ENCODE measurements at places on chromosomes 7 and 10.

DNA sequence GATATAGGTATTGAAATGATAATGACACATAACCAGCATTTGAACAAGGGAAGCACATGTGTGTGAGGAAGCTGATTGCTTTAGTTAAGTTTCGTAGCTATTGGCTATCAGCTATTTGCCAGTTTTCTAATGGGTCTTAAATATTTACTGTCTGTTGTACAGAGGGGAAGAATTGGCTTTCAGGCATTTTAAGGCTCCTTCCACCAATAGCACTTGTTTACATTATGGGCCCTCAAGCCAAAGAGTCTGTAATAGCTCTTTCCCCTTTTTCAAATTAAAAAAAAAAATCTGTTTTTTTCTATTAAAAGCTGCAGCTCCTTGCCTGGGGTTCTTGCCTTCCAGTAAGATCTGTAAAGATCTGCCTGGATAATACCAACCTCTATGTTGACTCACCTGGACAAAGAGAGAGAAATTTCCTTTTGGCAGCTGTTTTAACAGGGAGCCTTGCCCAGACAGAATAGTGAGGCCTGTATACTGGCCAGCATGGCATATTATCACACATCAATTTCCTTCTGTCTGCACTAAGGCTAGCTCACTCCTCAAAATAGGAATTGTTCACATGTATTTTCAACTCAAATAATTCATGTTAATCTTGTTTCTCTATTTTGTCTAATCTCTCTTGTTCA lies 104.7 kb upstream of the LRGUK start:
- no peak for DNase-seq

GRCh38 chr10:70441161-70441894 lies at the start of gene NODAL:
NODAL (minus strand) TSS chr10:70441681; CDS start chr10:70441667, 14 bp downstream.
- DNase-seq, result no peak

- DNase-seq, result no peak
Observed at GRCh38 chr10:20299034-20299736, 483.0 kb downstream of the PLXDC2 start.

DNA sequence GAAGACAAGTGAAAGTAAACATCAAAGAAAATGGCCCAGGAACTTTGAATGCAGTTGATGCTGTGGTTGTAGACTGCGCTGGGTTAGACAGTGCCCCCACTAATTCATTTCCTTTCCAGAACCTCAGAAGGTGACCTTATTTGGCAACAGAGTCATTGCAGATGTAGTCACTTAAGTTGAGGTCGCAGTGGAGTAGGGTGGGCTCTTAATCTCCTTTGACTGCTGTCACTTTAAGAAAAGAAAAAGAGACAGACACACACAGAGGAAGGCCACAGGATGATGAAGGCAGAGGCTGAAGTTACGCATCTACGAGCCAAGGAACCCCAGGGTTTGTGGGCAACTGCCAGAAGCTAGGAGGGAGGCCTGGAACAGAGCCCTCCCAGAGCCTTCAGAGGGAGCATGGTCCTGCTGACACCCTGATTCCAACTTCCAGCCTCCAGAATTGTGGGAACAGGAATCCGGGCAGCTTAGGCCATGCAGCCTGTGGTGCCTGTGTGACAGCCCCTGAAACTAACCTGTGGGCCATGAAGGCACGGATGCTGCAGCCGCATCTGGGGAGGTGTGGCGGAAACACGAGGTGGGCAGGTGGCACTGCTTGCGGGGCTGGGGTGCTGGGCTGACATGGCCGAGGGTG lies 107.6 kb downstream of the PRKAG2 start:
- no peak for DNase-seq

GRCh38 chr7:13108061-13108460 lies 420.6 kb downstream of the ARL4A start:
- no peak for DNase-seq

GRCh38 chr10:29642990-29643389 lies 8.2 kb upstream of the SVIL start:
- DNase-seq, result no peak

- DNase-seq, result no peak
Observed at GRCh38 chr10:70433581-70434280, 7.8 kb downstream of the NODAL start.

DNA sequence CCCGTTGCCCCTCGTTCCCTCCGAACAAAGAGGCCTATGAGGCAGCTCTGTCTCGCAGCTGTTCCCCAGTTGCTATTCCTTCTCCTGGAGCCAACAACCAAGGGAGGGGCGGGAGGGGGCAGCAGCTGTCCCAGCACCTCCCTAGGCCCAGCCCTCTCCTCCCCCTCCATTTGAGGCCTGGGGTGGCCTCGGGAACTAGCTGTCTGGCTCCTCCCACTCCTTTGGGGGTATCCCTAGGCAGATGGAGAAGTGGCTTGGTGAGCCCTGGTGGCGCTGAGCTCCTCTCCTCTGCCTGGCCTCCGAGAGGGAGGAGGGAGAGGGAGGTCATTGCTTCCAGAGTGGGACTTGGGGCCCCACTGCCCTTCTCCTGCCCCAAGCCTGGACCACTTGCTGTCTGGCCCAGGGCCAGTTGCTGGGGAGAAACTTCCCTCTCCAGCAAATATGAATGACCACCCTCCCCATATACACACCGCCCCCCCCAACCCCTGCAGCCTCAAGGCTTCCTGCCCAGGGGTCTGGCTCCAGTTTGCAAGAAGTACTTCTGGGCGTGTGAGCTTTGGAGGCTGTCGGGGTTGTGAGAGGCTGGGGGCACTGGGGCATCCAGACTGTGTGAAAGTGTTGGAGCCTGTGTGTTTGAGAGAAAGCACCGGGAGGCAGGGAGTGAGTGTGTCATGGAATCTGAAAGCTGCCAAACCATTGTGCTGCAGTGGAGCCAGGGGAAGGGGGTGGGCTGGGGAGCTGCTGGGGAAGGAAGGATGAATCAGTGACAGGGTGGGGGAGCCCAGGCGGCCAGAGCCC lies 3.1 kb downstream of the FLNC start:
- DNase-seq, result no peak

- DNase-seq, result no peak
Observed at GRCh38 chr10:11157292-11158076, 139.8 kb downstream of the CELF2 start.

DNA sequence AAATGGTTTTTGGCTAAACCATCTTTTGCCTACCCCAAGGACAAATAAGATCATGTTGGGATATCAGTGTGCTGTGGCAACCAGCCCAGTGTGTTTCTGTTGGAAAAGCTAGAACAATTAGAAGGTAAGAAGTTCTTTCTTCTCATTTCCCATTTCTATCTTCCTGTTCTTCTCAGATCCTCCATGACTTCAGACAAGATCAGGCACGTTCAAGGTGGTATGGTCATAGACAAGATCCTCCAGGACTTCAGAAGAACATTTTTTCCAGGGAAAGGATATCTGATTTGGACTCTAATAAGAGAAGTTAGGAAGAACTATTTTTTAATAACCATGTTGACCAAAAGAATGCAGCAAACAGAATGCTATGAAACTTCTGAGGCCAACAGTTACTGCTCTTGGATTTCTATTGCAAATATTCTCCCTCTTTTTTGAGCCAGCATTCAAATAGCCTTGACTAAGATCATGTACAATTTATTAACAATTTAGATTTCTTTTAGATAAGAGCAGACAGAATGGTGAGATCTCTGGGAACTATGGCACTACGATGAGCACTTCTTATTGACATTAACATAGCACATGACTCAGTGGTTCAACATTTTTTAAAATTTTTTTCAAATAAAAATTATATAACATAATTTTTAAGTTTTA lies 15.9 kb downstream of the HYCC1 start:
- DNase-seq, result no peak

DNA sequence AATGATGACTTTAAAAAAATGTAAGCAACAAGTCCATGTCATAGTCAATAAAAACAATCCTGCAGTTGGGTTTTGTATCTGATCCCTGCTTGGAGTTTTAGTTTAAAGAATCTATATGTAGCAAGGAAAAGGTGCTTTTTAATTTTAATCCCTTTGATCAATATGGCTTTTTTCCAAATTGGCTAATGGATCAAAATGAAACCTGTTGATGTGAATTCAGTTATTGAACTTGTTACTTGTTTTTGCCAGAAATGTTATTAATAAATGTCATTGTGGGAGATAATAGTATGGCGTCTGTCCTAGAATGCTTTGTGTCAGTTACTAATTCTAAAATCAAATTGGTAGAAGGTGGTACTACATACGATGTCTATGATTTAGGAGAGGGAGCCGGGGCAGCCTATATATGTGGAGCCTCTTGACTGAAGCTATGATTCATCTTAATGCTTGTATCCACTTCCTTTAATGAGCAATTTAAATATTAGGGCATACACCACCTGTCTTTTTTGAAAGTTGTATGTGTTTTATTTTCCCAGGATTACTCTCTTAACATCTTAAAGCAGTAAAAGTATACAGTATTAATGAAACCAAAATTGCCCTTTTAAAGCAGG lies 10.3 kb upstream of the PBLD start:
- no peak for DNase-seq

DNA sequence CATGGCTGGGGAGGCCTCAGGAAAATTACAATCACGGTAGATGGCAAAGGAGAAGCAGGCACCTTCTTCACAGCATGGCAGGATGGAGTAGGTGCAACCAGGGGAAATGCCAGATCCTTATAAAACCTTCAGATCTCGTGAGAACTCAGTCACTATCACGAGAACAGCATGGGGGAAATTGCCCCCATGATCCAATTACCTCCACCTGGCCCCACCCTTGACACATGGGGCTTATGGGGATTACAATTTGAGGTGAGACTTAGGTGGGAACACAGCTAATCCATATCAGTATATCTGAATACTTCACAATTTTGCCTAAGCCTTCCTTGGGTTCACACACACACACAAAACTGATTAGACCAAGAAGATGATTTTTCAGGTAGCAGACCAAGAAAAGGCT lies 145.1 kb upstream of the COL1A2 start:
- DNase-seq, result no peak

DNA sequence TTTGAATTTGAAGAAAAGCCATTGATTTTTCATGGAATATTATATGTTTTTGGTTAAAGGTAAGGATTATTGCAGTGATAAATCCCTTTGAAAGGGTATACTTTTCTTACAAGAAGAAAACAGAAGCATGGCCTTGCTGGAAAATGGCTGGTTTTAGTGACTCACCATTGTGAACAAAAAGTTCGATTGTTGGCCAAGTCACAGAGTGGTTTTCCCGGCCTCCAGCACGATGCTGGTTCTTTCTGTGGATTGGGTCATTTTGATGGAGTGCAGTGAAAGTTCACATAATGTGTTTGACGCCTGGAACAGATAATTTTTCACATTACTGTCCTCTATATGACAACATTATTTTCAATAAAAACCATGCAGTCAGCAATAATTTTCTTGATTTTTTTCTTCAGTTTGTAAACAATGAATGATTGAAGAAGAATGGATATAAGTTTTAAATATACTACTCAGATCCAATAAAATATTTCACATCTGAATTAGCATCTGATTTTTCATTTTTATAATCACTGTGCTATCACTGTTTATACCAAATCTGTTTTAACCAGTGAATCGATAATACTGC lies 60.9 kb downstream of the RBM20 start:
- DNase-seq, result no peak

DNA sequence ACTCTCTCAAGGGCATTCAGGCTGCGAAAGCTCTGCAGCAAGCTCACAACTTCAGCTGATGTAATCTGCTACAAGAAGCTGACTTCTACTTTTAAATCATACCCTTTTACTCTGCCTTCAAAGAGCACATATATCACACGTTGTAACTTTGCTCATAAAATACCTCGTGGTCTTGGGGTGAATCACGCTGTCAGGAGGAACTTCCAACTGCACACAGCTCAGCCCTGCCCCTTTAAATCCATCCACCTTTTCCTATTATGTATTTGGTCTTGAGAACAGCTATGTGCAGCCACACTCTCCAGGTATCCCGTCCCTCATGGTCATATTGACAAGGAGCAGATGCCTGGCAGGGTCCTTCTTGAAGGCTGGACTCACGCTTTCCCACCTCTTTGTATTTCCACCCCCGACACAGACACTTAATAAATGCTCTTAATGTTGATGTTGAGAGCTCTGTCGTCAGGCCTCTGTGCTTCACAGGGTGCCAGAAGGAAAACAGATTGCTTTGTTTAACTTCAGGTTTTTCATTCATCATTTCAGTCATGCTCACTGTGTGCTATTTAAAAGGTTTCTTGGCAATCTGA lies 47.6 kb downstream of the ICA1 start:
- no peak for DNase-seq

DNA sequence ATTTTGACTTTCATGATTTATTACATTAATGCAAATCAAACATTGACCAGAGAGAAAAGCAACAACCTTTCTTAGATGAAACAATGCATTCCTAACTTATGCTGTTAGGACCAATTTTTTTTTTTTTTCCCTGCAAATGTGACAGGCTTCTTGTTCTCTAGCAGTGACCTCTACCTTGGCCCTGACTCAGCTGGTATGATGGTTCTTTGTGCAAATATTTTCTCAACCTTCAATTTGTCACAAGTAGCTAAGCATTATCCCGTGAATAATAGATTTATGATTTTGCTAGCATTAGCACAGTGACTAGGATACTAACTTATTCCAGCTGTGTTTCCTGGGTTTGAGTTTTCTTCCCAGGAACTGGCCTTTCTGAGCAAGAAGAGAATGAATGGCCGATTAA lies 64.9 kb downstream of the PPP1R9A start:
- DNase-seq, result no peak

- peak; percentile 37 for DNase-seq
Observed at GRCh38 chr10:43121444-43121843, 16.8 kb upstream of the CSGALNACT2 start.

DNA sequence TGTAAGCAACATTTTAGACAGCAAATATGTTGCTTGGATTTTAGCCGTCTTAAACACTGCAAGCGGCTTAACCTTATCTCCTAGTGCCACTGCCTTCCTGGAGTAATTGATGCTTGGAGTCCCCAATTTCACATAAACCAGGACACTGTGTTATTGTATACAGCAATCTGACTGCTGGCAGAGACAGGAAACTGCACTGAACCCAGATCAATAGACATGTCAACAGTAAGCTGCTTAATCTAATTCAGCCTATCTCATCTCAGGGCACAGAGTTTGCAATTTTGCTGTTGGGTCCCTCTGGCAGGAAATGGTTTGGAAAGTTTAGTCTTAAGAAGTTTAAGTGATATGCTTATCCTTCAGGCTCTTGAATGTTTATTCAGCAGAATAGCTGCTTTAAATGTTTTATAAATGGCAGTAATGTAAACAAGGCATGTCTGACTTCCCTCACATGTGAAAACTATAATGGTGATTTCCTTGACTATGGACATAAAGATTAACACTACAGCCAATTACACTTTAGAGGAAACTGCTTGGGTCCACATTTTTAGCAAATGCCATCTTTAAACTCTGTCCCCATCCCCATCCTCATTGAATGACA lies 598.6 kb downstream of the PARD3 start:
- DNase-seq, result no peak

GRCh38 chr10:103648636-103649532 lies 155.4 kb downstream of the NEURL1 start:
- peak; percentile 96 for DNase-seq

- no peak for DNase-seq
Observed at GRCh38 chr7:25574828-25575227, 346.5 kb upstream of the NPVF start.
